SJSA1 (cell line): ENCODE measurements at places on chromosomes 5 and 9.

DNA sequence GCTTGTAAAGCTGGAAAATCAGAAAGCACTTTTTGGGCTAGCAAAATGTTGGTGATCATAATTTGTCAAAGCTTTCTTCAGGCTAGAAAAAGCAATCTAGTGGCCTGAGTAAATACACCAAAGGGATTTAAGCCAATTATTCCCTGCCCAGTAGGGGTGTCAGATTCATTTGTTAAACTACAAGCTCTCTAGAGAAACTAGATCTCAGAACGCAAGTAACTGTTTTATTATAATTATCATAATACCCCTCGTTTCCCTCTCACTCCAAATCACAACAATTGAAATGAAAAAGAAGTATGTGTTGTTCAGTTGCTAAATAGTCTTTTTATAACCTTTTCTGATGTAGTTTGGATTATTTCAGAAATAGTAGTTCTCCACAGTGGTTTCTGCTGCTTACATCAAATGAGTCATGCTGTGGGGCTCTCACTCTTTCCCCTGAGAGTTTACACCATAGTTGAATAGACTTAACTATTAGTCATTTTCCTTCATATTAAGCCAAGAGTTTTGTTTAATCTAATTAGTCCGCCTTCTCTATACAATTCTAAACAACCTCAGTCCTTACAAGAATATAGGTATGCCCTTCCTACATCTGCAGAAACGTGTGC, 918.6 kb upstream of the DMAC1 start:
- H3K36me3 ChIP-seq: no peaks in the 10 kb centered on the region
- DNase-seq: no peak
- no peaks in the 10 kb centered on the region for H3K27me3 ChIP-seq
- H3K4me3 ChIP-seq: no peak overlapping the region

GRCh38 chr5:163677092-163677491, 171.7 kb downstream of the MAT2B start:
- no peaks in the 10 kb centered on the region for H3K4me1 ChIP-seq
- no peak overlapping the region for H3K4me3 ChIP-seq
- H3K27ac ChIP-seq: no peak overlapping the region
- no peak for DNase-seq

DNA sequence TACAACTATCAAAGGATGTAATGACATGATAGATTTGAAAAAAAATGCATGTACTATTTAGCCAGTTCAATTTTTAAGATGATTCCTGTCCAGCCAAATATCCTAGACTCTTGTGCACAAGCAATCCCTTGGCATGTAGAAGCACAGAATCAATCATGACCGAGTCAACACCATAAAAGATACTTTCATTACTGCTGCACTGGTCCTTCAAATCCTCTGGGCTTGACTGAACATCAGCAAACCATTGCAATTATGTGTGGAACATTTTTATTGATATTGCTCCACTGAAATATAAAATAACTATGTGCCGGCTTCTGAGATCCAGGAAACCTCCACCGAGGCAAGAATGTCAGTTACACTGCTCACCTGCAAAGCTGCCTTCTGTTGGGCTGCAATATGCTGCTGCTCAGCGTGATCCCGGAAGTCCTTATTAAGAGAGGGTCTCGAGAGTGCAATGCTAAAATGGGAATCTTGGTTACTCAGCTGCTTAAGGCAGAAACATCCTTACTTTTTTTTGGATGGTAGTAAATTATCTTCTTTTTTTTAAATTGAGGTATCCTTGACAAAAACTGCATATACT, 28.7 kb downstream of the INIP start:
- no peak overlapping the region for H3K4me3 ChIP-seq
- H3K4me1 ChIP-seq: no peaks in the 10 kb centered on the region
- H3K27ac ChIP-seq: no peak overlapping the region
- no peaks in the 10 kb centered on the region for H3K27me3 ChIP-seq

GRCh38 chr9:123263227-123263626, 5.2 kb downstream of the STRBP start:
- no peaks in the 10 kb centered on the region for H3K4me1 ChIP-seq
- peaks cover 10% of the 10 kb centered on the region for H3K27me3 ChIP-seq
- no peak overlapping the region for H3K27ac ChIP-seq
- H3K36me3 ChIP-seq: no peaks in the 10 kb centered on the region
- no peak overlapping the region for H3K4me3 ChIP-seq

DNA sequence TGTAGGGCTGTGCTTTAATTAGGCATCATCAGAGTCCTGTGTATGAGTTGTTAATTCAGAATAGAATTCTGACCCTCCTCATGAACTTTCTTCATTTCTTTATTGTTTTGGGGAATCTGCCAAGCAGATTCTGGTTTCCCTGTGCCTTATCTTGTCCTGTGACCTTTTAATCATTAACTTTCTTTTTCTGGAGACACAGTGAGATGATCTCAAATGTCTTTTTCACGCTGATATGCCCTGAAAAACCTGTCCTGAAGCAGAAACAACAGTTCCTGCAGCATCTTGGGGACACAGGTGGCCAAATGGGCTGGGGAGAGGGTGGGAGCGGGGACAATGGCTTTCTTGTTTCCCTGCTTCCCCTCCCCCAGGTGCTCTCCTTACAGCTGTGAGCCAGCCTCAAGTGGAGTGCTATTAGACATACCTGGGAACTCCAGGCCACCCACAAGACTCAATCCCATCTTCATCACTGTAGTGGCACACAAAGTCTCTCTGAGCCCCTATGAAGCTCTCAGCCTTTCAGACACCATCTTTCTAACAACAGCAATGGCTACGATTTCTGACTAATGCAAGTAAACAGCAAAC, 213.8 kb downstream of the ATP10B start:
- no peaks in the 10 kb centered on the region for H3K36me3 ChIP-seq
- H3K27me3 ChIP-seq: no peaks in the 10 kb centered on the region
- no peaks in the 10 kb centered on the region for H3K4me1 ChIP-seq
